Endothelial cell of coronary artery (primary cell): ENCODE measurements at places on chromosomes 11 and 22. TPM values are rescaled to one million over a fixed set of nuclear protein-coding genes. Genes with fewer than 3 reads are reported as not detected.

The CCDC81 gene
- total RNA-seq: 0.72 and 4.0 TPM in 2 replicates

The MS4A12 gene
- not detected in 2 replicates for total RNA-seq

The C1QTNF5 gene
- 58.2 and 65.6 TPM in 2 replicates for total RNA-seq

The GAS2L1 gene
- 14.7 and 23.1 TPM in 2 replicates for total RNA-seq

The APOL1 gene
- total RNA-seq: 12.7 and 38.8 TPM in 2 replicates

The SLC17A6 gene
- total RNA-seq: not detected in 2 replicates

The TRPM5 gene
- not detected in 2 replicates for total RNA-seq

The CSF2RB gene
- 3.5 and 6.6 TPM in 2 replicates for total RNA-seq

The SHANK2 gene
- 1.3 TPM in 1 of 2 replicates, not detected in the other for total RNA-seq
